ENCODE measurements at places on chromosomes 2 and 18.

DNA sequence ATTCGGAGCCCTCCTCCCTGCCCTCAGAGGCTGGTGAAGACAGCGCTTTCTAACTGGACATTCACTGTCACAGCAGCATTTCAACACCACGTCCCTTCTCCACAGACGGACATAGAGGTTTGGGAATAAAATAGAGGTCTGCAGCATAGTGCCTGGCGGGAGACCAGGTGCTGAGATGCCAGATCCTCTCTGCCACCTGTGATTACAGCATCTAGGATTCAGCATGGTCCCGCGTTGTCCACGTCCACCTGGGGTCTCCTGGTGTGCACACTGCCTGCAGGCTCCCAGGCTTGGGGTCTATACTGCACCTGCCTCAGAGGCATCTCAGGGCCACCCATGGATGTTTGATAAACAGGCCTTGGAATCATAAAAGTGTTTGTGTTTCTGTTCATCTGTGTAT is 175.5 kb downstream of the TMEM18 start:
- no peak for DNase-seq

GRCh38 chr2:139805441-139805840 is 1025.3 kb upstream of the NXPH2 start:
- no peak for DNase-seq

DNA sequence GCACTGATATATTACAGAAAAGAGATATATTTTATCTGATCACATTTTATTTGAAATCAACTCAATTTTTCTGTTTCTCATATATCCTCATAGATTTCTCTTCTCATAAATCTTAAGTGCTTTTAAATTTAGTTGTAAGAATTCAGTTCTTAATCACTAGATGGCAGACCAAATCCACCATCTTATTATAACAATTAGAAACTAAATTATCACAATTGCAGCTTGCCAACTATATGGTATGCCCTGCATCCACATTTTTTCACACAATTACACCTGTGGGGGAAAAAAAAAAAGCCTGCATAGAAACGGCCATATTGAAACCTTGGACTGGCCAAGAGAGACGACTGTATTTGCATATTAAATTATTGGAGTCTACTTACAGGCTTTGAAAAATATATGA is 64.4 kb downstream of the COL5A2 start:
- no peak for DNase-seq

DNA sequence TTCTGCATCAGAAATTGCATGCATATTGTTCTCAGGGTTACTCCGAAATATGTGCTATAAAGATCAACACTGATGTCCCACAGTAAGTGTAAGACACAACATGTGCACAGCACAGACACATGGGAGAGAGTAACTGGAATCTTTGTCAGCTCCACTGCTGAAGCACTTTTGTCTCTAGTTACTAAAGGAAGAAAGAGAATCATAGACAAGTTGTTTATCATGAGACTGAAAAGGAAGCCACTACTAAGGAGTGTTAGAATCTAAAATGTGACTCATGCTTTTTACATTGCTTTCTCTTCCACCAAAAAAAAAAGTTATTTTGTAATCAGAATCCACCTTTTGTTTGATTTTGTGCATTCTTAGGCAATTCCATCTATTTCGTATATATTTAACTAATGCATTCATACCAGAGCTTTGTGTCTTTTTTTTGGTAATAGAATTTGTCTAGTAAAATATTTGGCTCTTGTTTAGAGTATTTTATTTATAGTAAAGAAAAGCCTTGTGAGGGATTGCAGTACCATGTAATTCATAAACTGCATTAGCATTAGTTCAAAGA is 502.4 kb downstream of the FBXO15 start:
- no peak for DNase-seq

DNA sequence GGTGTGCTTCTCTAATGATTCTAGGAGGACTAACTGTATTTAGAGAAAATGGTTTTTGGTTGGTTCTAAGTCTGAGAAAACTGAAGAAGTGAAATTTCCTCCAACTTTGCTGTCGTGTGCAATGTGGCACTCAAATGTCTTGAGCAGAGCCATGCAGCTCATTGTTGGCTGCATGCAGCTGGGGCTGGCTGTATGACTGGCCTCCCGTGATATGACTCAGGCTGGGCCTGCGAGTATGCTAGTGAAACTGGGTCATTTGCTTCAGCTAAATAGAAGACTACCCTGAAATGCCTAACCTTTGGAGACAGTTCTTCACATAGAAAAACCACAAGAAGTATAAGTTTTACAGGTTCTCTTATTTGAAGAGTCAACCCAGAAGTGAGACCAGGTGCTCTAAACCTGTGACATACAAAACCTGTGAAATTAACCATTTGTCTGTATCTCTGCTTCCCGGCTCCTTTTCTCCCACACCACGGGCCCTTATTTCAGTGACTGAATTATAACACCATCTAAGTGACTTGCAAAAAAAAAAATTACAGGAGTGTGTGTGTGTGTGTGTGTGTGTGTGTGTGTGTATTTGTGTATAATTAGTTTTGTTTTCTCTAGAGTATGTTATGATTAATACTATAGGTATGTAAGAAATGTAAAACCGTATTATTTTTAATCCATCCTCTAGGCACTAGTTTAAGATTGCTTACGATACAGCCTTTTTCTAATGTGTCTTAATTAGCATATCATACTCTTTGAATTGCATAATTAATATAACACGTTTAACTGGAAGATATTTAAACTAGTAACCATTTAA is 15.9 kb downstream of the POLI start:
- no peak for DNase-seq

- no peak for DNase-seq
Measured at GRCh38 chr2:227570615-227571014, 28.1 kb upstream of the SCYGR2 start.
